ENCODE measurements at places on chromosomes 11 and 22.

GRCh38 chr11:932435-932834 is 6.8 kb downstream of the AP2A2 start:
- no peak for DNase-seq

DNA sequence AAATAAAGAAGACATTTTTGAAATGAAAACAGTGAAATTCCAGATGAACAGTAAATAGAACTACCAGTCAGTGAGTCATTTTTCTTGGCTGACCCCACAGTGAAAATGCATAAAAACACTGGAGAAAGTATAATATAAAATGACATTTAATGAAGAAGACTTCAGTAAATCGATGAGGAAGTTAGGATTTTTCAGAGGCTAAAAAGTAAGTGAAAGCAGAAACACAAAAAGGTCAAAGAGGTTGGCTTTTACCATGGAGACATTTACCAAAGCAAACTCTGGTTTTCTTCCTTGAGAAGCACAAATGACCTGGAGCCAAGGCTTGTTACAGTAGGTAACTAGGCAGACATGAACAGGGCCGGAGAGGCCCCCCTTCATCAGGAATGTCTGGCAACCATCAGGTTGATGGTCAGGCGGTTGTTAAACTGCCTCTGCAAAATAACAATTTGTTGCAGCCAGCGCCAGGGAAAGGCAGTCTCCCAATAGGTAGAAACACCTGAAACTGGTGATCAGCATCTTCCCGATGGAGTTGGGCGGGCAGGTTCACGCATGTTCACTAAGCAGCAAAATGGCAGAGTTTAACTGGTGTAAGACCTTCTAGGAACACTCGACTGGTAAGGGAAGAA is 16.7 kb upstream of the TMEM123 start:
- no peak for DNase-seq

GRCh38 chr11:20037396-20038153 is 122.7 kb downstream of the DBX1 start:
- peak; percentile 43 for DNase-seq

GRCh38 chr22:20315337-20316216 is 4.3 kb downstream of the DGCR6L start:
- DNase-seq: no peak

GRCh38 chr11:24793479-24793878 is 296.6 kb downstream of the LUZP2 start:
- no peak for DNase-seq

DNA sequence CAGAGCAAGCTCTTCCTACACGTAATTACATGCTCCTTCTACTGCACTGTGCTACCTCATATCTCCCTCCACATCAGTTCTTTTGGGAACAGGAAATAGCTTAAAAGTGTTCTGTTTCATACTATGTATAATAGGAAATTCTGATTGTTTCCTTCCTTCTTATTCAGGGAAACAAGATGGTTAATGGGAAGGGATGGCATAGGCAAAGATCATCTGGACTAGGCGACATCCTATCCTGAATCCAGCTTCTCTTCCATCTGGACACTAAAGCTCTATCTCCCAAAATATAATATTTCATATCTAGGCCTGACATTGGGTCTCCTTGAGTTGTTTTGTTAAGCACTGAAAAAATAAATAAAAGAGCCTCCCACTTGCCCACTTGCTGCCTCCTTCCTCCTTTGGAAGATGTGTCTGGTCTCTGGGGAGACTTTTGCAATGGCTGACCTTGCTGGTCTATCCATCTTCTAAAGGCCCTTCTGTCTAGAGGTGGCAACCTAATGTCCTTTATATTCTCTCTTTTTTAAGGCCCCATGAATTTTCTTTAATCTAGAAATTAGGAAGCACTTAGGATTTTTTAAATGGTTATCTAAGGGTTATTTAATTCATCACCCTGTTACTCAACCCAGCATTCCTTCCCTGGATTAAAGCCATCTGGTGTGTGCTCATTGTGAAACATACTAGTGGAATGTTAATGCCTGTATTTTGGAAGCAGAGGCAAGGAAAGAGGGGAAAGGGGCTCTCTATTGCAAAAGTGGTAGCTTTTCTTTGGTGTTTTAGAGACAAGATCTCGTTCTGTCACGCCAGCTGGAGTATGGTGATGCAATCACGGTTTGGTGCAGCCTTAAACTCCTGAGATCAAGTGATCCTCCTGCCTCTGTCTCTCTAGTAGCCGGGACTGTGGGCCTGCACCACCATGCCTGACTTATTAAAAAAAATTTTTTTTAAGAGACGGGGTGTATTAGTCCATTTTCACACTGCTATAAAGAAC is 20.6 kb downstream of the CLMP start:
- no peak for DNase-seq

- DNase-seq: no peak
Measured at GRCh38 chr11:72592698-72593495, 81.3 kb downstream of the PDE2A start.

- DNase-seq: no peak
Measured at GRCh38 chr11:12800032-12800671, 125.9 kb downstream of the TEAD1 start.

GRCh38 chr11:8234425-8234821 is 29.3 kb downstream of the LMO1 start:
- no peak for DNase-seq

DNA sequence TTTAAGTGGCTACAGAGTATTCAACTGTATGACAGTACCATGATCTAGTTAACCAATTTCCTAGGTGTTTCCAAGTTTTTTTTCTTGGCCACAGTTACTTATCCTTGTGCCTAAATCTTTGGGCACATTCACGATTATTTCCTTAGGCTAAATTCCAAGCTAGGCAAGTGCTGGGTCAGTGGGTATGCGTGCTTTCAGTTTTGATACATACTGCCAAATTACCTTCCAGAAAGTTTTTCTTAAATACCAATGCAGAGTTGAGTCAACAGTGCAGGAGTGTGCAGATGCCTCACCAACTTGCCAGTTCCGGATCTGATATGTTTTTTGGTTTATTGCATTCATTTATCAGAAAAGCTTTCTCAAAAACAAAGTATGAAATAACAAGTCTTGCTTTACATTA is 67.9 kb upstream of the OR4B1 start:
- DNase-seq: no peak
